ENCODE measurements at places on chromosomes 7 and 10.
A peak's percentile ranks its signal among the peaks of the same experiment; 100 is the strongest.

- no peak for DNase-seq
These were observed 18.7 kb downstream of the KIFBP start for GRCh38 chr10:69007260-69007659.

- DNase-seq: no peak
These were observed 58.7 kb upstream of the VSTM2A start for GRCh38 chr7:54483523-54483922.

- DNase-seq: no peak
These were observed 11.8 kb upstream of the CELF2 start for GRCh38 chr10:11005725-11006427.

- DNase-seq: no peak
These were observed 9.1 kb downstream of the WDR86 start for GRCh38 chr7:151400626-151401315.

- DNase-seq: no peak
These were observed 27.4 kb upstream of the GOT1 start for GRCh38 chr10:99457813-99458212.

- no peak for DNase-seq
These were observed 343 bp upstream of the C10orf71 start for GRCh38 chr10:49298671-49298982.

- DNase-seq: no peak
These were observed 673 bp upstream of the ST8SIA6 start for GRCh38 chr10:17455015-17455520.

GRCh38 chr7:66330961-66331360, 125.8 kb downstream of the TPST1 start:
- no peak for DNase-seq

GRCh38 chr7:38232502-38233366, 40.7 kb downstream of the TARP start:
- DNase-seq: peak; percentile 87

GRCh38 chr7:157394246-157395191, 57.7 kb downstream of the DNAJB6 start:
- no peak for DNase-seq

DNA sequence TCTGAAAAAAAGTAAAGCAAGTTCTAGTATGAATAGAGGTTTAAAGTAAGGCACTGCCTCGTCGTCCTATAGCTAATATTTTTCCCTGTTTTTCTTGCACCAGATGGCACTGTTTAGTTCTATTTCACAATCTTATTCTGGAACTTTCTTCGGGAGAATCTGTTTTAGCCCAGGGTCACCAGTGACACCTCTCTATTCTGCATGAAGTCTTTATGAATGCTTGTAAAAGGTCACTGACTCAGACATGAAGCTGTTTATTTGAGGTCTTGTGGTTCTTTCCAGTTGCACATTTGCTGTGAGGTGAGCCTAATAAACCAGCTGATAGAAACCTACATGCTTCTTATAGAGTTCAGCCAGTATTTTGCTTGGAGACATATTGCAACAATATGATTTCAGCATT, 444.3 kb downstream of the AUTS2 start:
- DNase-seq: no peak

- no peak for DNase-seq
These were observed 114.8 kb upstream of the DIP2C start for GRCh38 chr10:804191-804781.

- DNase-seq: no peak
These were observed 70.1 kb downstream of the MCU start for GRCh38 chr10:72762042-72762441.

- no peak for DNase-seq
These were observed 102.6 kb downstream of the TPST1 start for GRCh38 chr7:66307591-66308215.

- DNase-seq: no peak
These were observed 173.6 kb upstream of the CACNA2D1 start for GRCh38 chr7:82617156-82617555.

- no peak for DNase-seq
These were observed 127.7 kb downstream of the JAZF1 start for GRCh38 chr7:28052933-28053332.

DNA sequence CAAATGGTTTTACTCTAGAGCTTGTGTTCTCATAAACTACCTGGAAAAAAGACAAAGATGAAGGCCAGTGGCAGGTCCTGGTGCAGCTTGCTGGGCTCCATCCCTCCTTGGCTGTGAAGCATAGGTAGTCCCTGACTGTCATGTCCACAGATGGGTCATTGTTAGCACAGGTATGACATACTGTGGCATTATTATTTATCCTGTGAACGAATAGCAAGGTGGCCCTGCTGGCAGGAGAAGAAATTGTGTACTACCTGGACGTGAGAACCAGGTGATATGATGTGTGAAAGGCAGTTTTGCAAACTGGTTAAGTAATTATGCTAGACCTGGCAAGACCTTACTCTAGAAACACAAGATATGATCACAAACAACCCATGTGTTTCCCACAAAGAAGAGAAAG, 63.9 kb downstream of the CCDC71L start:
- no peak for DNase-seq

DNA sequence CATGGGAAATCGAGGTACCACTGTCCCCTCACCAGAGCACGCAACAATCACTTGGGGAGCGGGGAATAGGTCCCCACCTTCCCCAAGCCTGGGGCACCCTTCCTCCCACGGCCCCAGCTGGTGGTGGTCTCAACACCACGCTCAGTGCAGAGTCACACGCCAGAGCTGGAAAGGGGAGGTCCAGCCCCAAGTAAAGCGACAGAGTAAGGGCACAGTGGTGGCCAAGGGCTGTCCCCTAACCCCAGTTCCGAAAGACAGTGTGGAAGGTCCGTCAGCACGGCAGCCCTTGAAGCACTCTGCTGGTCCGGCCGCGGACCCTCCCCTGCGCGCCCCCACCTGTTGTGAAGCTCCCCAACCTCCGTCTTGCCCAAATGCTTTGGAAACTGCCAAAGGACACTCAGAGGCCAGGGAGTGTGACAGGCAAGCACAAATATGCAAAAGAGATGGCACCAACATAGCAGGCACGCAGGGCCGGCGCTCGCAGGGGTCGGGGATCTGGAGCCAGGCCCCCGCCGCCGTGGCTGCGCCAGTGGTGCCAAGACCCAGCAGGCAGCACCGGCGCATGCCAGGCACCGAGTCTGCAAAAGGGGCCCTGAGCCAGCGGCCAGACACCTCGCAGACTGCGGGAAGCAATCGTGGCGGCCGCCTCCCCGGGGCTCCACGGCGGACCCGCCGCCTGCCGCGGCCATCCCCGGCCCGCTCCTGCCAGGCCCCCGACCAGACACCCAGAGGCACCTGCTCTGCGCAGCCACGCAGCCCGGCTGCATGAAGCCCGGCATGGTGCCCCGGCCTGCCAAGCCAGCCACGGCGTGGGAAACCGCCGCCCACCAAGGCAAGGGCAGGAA, 51.6 kb upstream of the SRRM3 start:
- DNase-seq: no peak

- no peak for DNase-seq
These were observed 210.3 kb downstream of the CAMK1D start for GRCh38 chr10:12559578-12560178.

DNA sequence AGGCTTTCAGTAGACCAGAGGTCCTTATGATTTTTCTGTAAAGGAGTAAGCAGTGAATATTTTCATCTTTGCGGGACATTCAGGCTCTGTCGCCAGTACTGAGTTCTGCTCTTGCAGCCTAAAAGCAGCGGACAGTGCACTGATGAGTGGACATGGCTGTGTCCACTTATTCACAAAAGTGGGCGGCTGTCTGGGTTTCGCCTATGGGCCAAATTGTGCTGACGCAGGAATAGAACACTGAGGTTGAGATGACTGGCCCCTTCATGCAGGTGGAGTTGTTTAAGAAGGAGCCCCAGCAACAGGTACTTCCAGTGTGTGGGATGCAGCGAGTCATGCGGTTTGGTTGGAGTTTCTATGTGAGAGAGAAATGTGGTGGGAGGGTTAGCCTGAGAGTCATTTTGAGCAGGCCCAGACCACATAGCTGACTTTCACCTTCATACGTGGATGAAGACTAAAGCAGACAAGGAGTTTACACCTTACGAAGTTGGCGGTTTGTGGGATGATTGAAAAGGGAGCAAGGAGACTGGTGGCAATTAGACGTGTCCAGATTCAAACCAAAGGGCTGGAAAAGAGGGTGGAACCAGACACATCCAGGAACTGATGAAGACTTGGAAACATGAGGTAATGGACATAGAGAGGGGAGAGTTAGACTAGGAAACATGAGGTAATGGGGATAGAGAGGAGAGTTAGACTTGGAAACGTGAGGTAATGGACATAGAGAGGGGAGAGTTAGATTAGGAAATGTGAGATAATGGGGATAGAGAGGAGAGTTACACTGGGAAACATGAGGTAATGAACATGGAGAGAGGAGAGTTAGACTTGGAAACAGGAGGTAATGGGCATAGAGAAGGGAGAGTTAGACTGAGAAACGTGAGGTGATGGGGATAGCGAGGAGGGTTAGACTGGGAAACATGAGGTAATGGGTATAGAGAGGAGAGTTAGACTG, 38.2 kb downstream of the WDR37 start:
- DNase-seq: peak; percentile 86

GRCh38 chr7:77698042-77698625, 1.9 kb downstream of the RSBN1L start:
- no peak for DNase-seq

DNA sequence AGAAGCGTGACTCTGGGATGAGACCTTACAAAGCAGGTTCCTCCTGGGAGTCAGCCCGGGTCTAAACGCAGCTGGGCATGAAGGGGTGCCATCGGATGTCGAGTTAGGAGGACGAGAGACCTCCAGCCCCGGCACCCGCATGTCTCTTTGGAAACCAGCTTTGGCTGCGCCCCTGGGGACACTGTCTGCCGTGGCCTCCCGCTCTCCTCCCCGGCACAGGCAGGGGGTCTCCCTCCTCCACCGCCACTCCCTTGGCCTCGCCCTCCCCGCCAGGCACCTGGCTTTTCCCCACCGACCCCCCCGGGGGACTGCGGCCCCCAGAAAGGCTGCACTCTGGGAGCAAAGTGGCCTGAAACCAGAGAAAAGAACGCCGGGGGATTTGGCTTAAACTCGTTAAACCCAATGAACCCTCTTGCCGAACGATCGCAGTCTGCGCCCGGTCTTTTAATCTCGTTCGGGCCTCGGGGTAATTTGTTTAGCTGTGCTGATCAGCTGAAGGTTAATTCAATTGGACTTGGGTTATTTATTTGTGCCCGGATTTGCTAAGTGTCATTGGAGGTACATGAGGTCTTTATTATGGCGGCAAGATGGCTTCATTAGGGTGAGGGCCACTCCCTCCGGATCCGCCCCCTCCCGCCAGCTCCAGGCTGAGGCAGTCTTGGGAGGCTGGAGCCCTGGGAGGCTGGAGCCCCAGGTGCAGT, 16.4 kb upstream of the PSMG3 start:
- DNase-seq: no peak

GRCh38 chr7:140200061-140200989, 23.5 kb upstream of the KDM7A start:
- no peak for DNase-seq

DNA sequence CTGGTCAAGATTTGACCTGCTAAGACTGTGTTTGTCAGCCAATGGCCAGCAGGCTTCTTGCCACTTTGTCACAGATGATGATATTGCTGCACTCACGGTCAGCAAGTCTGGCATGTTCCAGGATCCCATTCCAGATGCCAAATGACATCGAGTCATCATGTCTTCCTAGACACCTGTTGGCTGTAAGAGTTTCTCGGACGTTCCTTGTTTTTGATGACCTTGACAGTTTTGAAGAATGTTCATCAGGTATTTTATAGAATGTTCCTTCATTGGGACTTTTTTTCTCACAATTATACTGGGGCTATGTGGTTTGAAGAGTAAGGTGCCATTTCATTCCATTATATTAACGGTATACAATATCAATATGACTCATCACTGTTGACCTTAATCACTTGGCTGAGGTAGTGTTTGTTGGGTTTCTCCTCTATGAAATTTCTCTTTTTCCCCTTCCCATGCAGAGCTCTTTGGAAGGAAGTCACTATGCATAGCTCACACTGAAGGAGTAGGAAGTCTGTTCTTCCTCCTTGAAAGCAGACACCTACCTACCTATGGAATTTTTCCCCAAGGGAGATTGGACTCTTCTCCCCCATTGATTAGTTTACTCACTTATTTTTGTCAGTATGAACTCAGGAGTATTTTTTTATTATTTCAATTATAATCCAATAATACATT, 31.6 kb downstream of the HECW1 start:
- no peak for DNase-seq

DNA sequence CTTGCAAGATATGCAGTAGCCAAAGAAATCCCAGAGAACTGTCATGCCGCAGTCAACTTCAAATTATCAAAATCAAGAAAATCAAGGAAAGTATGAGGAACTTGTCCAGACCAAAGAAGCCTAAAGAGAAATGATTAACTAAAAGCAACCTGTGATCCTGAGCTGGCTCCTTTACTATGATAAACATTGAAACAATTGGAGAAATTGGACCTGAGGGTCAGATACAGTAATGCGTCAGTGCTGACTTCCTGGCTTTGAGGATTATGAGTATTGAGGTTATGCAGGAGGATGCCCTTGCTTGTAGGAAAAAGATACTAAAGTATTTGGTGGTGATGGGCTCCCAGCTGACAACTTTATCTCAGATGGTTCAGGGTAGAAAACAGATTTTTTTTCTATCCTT, 324.7 kb upstream of the AKR1E2 start:
- DNase-seq: no peak

GRCh38 chr10:67735430-67735829, 39.4 kb upstream of the CTNNA3 start:
- DNase-seq: no peak
